ENCODE measurements at places on chromosomes 4 and X. TPM values are rescaled to one million over a fixed set of nuclear protein-coding genes. Genes with fewer than 3 reads are reported as not detected.

DNA sequence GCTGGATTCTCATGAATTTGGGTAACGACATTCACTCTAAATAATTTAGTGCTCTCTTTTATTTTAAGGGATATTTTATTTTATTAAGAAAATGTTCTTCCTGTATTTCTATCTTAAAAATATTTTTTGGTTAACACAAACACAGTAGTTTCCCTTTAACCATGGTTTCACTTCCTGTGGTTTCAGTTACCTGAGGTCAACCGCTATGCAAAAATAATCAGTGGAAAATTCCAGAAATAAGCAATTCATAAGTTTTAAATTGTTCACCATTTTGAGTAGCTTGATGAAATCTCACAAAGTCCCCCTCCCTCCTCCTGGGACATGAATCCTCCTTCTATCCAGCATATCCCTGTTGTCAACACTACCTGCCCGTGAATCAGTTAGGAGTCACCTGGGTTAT lies 71.4 kb downstream of the GBA3 start:
- DNase-seq: no peak

Gene PPP1R2C
- total RNA-seq: not detected

- DNase-seq: no peak
Observed at GRCh38 chr4:41305476-41305875, 48.7 kb downstream of the UCHL1 start.

GRCh38 chrX:2859197-2859797 lies 30.6 kb downstream of the GYG2 start:
- DNase-seq: no peak

Gene PDE6B
- 3.6 TPM for total RNA-seq

DNA sequence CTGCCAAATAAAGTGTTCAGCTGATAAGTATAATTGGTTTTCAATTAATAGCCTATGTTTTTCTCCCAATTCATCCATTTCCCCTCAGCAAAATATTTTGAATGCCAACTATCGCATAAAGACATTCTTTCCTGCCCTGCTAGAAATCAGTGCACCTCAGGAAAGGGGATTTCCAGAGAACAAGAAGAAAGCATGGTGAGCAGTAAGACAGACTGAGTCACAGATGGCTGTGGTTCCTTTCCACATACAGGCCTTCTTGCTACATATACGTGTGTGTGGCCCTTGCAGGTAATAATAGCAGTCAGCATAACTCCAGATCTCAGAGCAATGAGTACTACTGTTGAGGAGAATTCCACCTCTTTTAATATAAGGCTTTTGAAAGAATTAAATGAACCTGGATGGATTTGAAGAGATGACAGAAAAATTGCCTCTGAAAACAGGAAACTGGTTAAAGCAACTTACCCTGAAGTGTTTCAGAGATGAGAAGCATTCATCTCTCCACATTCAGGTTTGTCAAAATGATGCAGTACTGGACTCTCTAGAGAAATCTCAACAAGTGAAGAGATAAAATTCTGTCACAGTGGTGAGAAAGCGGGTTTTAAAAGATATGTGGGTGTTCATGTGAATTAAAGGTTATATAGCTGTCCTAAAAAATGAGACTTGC lies 13.6 kb downstream of the GASK1B start:
- no peak for DNase-seq

GRCh38 chrX:15425024-15425423 lies 40.8 kb upstream of the VEGFD start:
- DNase-seq: no peak

- DNase-seq: no peak
Observed at GRCh38 chr4:101933855-101934254, 143.3 kb downstream of the BANK1 start.

Gene MRPS18C
- total RNA-seq: 7.6 TPM

Gene SRPK3
- 4.9 TPM for total RNA-seq

Gene TLR8
- total RNA-seq: 3.4 TPM

Gene ARX
- total RNA-seq: not detected

DNA sequence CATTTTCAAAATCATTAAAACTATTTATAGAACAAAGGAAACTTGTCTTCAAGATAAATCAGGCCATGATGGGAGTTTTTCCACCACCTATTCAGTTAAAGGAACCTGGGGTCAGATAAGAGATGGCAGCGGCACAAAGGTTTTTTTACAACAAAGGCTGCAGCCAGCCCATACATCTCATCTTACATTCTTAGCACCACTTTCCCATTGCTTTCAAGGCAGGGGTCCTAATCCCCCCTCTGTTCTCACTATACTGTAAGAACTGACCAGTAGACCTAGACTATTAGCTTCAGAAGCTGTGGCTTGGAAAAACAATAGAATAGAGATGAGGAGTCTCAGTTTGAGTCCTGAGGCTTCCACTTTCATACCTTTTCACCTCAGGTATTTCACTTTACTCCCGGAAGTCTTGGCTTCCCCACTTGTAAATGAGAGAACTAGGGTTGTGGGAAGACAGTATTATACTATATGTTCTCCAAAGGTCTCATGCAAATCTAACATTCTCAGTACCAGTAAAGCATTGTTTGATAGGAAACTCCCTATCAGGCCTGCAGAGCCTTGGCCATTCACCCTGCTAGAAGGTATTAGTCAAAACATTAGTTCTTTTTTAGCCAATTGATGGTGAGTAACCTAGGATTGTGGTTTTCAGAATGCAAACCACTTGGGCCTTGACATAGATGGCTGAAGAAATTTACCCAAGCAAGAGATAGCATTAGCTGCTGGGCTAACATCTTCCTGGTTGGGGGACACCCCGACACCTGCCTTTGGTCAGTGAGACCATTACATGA lies 182.9 kb upstream of the PBDC1 start:
- no peak for DNase-seq

Gene CSN1S1
- not detected for total RNA-seq

Gene SH3D19
- total RNA-seq: 143 TPM

- DNase-seq: no peak
Observed at GRCh38 chrX:21678048-21678612, 20.0 kb upstream of the KLHL34 start.

GRCh38 chrX:132532097-132532496 lies 43.3 kb upstream of the MBNL3 start:
- no peak for DNase-seq

DNA sequence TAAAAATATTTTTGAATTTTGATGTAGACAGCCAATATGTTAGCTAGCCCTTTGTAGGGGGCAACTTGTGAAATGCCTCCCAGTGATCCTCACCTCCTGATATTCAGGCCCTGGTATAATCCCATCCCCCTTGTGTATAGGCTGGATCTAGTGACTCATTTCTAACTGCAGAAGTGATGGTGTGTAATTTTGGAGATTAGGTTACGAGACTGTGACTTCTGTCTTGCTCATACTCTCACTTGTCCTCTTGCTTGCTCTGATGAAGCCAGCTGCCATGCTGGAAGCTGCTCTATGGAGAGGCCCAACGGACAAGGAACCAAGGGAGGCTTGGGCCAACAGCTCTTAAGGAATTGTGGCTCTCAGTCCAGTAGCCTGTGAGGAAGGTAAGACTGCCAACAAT lies 61.7 kb downstream of the GPR82 start:
- DNase-seq: no peak

DNA sequence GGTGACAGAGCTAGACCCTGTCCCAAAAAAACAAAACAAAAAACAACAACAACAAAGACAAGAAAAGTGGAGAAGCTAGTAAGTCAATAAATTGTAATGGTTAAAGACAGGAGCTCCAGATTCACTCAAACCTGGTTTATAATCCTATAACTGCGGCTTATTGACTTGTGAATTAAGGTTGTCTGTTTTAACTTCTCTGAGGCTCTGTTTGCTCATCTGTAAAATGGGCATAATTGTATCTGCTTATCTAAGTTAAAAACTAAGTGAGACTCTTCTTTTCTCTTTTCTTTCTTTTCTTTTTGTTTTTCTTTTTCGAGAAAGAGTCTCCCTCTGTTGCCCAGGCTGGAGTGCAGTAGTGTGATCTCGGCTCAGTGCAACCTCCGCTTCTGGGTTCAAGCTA lies 84.9 kb downstream of the SOWAHB start:
- DNase-seq: no peak

Gene XAGE1A
- not detected for total RNA-seq

All from thoracic aorta (tissue), 2 donors.